Stimulated activated CD8-positive, alpha-beta memory T cell treated with anti-CD3 and anti-CD28 coated beads, Interleukin-7, amount 100 ng/mL, for 1 hour (primary cell): ENCODE measurements at places on chromosomes 7 and 10.

DNA sequence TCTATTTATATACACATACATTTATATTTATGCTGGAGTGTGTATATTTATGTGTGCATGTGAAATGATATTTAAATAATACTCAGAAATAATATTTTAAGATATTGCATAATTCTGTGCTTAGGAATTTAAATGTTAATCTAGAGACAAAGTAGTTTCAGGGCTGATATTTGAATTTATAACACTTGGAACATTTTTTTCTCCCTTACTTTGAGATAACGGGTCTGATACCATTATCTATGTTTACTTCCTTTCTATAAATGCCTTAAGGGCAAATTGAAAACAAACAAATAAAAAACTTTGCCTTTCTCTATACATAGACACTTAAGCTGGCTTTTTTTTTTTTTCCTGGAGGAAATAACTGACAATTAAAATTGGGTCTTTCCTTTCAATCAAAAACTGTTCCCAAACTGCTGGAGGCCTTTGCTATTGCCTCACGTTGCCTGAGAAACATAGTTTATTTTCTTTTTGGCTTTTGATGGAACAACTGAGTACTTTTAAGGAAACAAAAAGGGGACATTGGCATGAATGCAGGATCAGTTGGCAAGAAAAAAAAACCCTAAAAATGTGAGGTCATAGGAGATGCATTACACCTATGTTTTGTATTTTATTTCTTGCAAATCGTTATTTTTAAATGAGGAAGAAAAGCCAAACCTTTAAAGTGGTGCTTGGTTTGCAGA is 98.7 kb downstream of the ITGA8 start:
- DNase-seq: no peak

DNA sequence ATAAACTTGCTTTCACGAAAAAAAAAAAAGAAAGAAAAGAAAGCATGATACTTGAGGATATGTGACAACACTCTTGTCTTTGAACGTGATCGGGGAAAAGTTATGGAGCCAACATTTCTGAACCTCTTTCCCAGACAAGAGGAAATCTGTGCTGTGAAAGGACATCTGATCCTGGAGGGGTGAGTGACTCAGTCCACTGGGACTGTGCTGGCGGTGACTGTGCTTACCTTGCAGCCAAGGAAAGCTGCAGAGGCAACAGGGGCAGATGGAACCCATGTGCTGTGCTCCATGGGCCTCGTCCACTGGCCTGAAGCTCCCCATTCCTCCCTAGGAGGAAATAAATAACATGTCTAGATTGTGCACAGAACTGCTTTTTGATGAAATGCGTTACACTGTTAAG is 116.5 kb upstream of the RAB11FIP2 start:
- DNase-seq: no peak

DNA sequence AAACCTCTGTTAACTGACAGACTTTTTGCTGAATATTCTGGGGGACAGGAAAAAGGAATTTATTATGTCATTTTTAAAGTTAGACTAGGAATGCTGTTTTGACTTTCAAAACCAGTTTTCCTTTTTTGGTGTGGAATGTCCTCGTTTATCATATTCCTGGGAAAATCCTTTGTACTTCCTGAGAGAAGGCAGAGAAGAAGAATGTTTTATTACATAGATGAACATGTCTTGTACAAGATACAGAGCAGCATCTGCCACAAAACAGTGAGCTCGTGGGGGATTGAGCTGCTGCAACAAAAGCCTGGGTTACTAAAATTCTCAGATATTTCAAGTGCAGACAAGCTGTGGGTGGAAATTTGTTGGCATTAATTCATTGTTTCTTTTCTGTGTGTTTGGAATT is 20.2 kb downstream of the MCU start:
- no peak for DNase-seq

DNA sequence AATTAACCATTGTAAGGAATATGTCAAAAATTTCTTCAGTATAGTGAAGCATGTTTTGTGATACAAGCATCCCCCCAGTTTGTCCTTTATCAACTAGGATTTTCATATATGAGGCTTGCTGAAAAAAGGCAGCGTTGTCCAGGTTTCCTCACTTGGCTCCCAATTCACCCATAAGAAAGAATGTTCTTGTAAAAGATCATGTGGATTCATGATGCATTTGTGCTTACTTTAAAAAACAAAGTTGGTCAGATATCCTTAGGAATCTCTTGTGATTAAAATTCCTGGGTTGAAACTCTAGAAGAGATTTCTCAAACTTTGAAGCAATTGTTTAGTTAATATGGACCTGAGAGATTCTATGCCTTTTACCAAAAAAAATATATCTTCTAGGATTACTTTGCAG is 181.8 kb downstream of the KIAA1217 start:
- no peak for DNase-seq

DNA sequence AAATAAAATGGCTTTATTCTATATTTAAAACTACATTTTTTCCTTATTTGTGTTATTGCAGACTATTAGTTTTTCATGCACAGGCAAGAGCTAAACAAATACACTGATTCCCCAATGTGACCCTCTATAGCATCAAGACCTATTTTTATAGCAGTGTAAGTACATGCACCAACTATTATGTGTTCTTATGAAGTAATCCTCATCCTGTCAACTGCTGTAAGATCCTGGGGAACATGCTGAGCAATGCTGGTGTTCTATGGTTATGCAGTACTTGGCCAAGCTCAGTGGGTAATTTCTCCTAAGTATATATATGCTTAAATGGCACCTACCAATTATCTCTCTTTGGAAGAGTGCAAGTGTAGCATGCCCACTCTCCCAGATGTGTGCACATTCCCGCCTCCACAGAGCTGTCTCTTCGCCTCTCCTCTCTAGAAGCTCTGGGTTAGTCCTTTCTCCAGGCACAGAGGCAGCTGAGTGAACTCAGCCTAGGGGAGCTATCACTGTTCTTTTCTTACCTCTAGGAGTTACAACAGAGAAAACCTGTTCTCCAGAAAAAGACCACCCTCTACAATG is 428.8 kb downstream of the KCNMA1 start:
- no peak for DNase-seq

DNA sequence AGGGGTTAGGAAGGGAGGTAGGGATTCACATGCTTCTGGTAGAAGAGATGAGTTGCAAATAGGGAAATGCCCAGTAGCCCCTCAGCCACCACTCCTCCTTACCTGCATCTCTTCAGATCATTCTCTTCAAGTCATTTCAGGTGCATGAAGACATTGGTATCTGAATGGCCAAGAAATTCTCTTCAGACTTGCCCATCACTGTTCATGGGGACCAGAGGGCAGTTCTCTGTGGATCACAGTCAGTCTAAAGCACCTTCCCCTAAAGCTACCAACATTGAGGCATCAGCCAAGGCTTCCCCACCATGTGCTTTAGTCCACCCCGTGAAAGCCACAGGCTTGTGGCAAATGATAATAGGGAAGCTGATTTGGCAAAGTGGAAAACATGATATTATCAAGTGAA is 319.4 kb upstream of the ZNF32 start:
- DNase-seq: no peak

DNA sequence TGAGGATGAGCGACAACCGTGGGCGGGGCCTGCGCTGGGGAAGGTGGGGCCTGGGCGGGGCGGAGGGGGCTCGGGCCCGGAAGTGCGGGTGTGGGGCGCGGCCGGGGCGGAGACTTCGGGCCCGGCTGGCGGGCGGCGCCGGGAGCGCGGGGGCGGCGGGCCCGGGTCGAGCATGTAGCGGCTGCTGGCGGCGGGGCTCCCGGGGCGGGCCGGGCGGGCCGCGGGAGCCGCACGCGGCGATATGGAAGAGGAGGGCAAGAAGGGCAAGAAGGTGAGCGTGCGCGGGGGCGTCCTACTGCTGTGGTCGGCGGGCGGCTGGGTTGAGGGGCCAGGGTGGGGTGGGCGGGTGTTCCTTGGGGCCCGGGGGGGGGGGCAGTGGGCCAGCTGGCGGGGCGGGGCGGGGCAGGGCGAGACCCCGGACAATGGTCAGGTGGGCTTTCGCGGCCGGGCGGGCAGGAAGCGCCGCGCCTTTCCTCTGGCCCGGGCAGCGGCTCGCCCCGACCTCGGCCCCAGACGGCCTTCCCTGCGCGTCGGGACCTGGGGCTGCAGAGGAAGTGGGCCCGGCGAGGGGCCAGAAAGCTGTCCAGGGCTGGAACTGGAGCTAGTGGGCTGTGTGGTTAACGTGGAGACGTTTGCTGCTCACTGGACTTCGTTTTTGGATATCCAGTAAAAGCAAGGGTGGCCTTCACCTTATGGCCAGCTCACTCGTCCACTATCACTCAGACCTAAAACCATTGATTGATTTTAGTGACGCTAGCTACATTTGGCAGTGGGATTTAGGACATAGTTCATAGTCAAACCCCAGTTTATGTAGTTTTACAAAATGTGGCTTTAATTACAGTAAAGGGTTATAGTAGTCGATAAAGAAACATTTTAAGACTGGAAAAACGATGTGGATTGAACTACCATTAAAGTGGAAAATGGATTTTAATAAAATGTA is at the start of gene CCM2:
Gene CCM2, plus strand, starts transcription at position 109 of the 940 bp plus-strand sequence. Its CDS starts 133 bp downstream, at position 242.
- DNase-seq: no peak

DNA sequence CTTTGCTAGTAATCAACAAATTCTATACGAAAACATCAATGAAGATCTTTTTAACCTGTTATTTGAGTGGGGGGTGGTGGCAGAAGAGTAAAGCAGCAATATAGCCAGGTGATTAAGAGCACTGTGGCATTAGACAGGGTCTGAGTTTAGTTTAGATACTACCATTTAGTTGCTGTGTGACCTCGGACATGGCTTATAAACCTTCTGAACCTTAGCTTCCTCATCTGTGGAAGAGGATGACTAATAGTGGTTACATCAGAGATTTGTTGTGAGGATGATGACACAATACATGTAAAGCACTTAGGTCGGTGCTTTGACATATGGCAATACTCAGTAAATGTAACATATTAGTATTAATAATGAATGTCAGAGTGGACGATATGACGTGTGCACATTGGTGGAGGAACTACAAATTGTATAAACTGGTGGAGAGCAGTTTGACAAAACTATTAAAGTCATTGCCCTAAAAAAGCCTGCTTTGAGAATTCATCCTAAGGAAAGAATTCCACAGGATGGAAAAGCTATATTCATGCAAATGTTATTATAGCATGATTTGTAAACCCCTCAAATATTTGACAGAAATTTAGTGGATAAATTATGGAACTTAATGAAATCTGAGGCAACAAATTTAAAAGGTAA is 24.3 kb downstream of the SPAG6 start:
- DNase-seq: no peak

DNA sequence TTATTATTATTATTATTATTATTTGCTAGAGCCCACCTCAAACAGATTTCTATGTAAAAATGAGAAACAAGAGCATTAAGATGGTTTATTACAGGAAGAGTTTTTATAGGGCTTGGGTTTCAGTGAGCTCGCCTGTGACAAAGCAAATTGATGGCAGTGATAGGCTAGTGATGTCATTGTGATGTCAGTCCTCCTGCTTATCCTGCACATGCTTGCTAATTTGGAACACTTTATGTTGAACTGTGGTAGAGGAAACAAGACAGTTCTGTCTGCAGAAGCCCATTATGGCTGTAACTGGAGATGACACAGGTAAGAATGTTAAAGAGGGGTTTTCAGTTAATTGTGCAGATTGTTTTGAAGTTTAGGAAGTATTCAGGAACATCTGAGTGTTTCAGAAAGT is 68.3 kb downstream of the CREM start:
- DNase-seq: no peak

DNA sequence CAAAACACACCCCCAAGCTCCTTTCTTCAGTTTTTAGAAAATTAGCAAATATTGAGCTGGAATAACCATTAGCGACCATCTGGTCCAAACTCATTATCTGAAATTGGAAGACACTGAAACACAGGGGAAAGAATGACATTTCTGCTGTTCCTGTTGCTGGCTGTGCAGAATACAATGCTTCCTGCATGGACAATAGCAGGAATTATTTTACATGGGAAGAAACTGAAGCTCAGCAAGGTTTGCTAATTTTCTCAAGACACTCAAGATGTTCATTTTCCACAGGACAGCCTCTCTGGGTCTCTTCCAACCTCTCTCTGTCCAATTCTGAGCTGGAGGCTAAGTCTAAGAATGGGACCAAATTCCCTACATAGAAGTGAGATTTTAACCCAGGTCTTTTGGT is 81.9 kb upstream of the TNS3 start:
- no peak for DNase-seq

DNA sequence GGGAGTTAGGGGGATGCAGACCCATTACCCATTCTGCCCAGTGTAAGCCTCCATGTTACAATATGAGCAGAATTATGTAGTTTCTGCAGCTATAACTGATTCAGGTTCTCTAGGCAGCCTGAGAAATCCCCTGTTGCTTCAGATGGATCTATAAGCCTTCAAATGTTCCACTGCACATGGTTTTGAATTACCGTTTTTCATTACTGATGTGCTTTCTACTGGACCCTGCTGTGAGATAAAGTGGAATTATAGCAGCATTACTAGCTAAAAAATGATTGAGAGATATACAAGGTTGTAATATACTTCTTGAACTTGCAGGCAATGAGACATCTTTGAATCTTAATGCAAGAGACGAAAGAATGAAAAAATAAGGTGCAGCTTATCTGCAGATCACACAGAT is 38.4 kb upstream of the ANAPC16 start:
- no peak for DNase-seq
